Activated CD4-positive, CD25-positive, alpha-beta regulatory T cell treated with anti-CD3 and anti-CD28 coated beads, Interleukin-2, amount 50 U/mL, for 72 hours (primary cell): ENCODE measurements at places on chromosomes 11 and 22.

GRCh38 chr11:14022821-14023220, 60.3 kb downstream of the SPON1 start:
- DNase-seq, result no peak

DNA sequence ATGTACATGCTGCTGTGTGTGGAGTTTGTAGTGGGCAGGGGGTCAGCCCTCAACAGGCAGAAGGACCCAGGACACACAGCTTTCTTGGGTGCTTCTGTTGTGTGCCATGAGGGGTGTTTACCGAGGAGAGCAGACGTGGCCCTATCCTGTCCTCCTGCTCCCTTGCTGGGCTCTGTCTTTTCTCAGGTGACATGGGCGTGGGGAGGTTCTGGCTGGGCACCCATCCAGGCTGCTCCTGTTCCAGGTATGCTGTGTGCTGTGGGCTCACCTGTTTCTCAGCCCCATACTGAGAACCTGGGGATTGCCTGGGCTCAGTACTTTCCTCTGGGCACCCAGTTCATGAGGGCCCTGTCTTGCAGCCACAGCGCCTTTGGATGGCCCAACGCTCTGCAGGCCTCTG, 23.3 kb downstream of the MICALL1 start:
- no peak for DNase-seq

- DNase-seq, result no peak
Measured at GRCh38 chr22:31295360-31295759, 3.1 kb upstream of the PIK3IP1 start.

- no peak for DNase-seq
Measured at GRCh38 chr11:73465023-73465675, 89.0 kb downstream of the RELT start.

DNA sequence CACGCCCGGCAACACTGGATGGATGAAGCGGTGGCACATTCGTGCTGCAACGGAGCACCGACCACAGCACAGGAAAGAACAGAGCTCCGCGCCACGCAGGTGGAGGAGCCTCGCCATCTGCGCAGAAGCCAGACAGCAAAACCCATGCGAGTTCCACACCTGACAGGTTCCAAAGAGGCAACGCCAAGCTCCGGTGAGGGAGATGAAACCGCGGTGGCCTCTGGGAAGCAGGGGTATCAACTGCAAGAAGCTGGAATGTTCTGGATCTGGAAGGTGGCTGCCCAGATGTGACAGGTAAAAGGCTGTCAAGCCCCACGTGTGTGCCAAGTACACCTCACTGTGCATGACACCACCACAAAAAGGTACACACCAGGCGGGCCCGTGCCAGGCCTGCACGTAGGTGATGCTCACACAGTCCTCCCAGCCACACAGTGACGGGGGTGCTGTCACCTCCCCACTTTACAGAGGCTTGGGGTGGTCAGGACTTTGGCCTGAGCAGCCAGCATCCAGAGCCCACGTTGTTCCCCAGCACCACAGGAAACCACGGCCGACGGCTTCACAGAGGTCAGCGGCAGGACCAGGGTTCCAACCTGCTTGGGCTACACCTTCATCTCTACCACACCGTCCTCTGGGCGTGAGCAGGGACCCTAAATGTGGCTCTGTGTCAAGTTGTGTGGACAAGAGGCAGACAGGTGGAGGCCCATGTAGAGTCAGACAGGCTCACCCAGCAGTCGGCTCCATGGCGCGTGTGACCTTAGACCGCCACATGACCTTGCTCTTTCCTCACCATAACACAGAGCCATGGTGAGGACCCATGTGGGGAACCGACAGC, 19.7 kb upstream of the EFCAB6 start:
- no peak for DNase-seq
